SIG-M5 (cell line): ENCODE measurements at places on chromosomes 6 and 20.

DNA sequence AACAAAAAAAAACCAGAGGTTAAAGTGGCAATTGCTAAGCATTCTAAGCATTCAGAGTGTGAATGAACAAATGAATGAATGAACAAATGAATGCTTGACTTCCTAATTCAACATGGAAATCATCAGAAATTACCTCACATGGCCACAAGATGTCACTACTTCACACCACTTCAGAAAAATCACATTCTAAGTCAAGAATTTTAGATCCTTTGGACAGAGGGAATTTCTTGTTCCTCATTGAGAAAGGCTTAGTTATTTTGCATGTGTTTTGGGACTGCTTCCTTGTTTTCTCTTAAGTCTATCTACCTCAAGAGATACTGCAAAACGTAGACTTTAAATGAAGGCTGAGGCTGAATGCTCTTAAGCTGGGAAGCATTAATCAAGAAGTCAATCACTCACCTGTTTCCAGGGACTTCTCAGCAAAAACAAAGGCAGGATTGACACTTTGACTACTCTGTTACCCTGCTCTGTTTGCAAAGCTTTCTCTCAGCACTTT lies 120.2 kb downstream of the MBOAT1 start:
- DNase-seq = no peak

DNA sequence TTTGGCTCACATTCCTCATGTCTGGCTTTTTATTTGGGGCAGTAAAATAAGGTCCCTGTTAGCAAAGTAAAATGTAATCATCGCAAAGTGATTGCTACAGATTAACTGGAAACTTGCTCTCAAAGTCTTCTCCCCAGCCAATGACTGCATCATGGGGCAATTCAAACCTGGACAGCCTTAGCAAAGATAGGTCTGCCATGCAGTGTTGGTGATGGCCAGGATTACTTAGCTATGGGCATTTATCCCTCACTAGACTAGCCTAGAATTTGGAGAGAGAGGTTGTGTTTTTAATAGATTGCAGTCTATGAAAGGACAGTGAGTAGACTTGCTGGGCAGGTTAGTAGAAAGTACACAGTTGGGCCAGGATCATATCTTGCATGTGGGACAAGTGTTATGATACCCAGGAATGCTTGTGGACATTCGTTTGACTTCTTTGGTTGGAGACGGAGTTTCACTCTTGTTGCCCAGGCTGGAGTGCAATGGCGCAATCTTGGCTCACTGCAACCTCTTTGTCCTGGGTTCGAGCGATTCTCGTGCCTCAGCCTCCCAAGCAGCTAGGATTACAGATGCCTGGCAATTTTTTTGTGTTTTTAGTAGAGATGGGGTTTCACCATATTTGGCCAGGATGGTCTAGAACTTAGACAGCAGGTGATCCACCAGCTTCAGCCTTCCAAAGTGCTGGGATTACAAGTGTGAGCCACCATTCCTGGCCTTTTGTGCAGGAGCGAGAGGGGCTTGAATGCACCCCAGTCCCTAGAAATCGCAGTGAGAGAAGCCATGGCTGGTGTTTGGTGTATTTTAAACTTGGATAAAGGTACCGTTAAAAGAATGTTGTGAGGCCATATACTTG lies 3.4 kb downstream of the RPS12 start:
- DNase-seq = no peak

DNA sequence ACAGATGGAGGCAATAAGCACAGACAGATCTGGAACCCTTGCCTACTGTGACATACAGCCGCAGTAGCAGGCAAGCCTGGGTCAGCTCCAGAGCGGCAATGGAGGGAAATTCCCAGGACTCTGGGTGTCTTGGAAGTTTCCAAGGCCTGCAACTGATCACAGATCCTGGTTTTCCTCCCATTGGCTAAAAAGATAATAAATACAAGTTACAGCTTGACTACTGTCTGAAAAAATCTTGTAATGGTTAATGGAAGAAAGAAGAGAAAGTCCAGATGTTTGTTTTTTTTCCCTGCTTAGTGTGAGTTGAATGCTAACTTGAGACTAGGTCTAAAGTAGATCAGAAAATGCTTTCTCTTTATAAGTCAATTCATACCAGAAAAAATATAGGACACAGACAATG lies 307.6 kb downstream of the ALDH8A1 start:
- DNase-seq = no peak

DNA sequence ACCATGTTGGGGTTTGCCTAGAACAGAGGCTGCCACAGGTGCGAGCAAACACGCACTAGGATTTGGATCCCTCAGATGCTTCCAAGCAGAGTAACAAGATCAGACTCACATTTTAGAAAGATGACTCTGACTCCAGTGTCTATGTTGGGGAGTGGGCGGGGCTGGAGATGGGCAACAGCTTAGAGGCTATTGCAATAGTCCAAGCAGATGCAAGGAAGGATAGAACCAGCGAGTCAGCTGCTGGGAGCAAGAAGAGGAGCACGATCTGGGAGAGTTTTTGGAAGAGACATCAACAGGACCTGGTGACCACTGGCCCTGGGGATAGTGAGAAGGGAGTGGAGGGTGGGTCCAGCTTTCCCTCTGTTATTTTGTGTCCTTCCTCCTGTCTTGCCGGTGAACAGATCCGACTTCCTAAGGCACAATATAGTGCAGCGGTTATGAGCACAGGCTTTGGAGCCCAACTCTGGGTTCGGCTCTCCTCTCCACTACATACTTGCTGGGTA lies 52.7 kb downstream of the FGD2 start:
- DNase-seq = no peak

DNA sequence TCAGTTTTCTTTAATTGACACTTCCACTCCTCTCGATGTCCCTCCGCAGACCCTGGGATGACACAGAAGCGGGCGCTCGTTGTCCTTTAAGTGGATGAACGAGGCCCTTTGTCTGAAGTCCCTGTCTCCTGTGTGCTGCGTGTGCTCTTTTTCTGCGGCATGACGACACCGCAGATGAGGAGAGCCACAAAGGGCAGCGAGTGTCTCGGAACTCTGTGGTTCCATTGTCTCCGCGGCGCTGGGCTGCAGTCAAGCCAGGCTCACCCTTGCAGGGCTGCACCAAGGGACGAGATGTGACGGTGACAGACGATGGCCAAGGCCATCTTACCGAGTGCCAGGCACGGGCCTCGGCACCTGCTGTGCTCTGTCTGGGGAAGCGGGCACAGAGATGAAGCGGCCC lies 10.6 kb downstream of the PRR18 start:
- no peak for DNase-seq
